ENCODE measurements at places on chromosomes 2 and 18.

- no peak for DNase-seq
Observed at GRCh38 chr2:226354434-226354833, 445.2 kb downstream of the IRS1 start.

GRCh38 chr2:71544919-71545571 lies 91.7 kb downstream of the DYSF start:
- no peak for DNase-seq

DNA sequence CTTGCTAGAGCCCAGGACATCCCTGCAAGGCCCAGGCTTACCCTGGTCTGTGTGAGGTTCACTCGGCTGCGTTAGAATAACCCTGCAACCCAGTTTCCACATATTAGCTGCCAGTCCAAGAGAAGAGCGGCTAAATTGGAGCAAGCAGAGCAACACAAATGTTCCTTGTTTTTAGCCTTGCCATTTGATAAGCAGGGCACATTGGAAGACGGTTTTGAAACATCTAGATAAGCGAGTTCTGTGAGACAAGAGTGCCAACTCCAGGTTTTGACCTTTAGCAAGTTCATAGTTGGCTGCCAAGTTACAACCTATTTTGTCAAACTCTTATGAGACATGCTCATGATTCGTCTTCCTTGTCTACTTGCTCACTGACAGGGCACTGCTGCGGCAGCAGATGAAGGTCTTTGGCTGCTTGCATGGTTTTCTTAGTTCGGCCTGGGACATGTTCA lies 23.5 kb downstream of the DPP4 start:
- DNase-seq, result no peak

GRCh38 chr2:190963088-190963487 lies 50.9 kb downstream of the STAT1 start:
- no peak for DNase-seq

DNA sequence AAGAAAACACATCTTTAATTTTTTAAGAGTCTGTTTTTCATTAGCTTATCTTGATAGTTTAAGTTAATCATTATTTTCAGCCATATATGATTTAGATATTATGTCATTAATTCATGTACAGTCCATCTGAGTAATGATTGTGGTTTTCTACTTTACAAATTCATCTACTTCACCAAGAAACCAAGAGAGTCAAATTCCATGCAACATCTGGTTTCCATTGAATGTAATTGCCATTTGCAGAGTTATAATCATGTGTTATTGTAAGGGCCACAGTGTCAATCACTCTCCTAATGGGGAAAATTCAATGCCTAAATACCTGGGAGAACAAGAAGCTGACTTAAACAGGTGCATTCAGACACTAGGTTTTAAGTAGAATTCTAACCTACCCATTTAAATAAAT lies 217.2 kb upstream of the OSR1 start:
- DNase-seq, result no peak

DNA sequence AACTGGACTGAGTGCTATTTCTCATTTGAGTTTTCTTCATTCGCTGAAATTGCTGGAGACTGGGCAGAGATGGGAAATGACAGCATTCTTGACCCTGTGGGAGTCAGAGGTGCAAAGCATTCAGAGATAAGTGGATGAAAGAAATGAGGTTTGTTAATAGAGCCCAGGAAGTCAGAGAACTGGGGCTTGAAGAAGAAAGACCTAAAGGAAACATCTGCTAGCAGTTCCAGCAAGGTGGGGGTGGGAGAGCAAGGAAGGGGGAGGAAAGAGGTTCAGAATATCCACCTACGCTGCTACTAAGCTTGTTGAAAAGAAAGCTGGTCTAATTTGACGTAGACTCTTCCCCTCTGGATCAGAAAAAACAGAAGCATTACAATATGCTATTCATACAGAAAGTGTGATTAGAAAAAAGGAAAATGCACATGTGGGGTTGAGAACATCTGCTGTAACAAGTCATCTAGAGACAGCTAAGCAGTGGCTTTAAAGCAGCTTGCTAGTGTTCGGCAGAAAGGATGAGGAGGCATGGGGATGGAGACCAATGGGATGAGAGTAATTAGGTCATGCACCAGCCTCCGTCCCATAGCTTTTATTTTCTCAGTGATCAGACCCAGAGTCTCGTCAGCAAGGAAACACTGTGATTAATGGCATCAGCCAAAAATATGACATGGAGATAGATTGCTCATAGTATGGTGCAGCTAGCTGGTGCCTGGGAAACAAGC lies 29.7 kb downstream of the NAB1 start:
- DNase-seq, result no peak

All from CD4-positive, alpha-beta T cell treated with Interleukin-6 at 100 ng/mL for 8 hours (primary cell).